Posterior vena cava (tissue), 2 donors: ENCODE measurements at places on chromosomes 7 and 10. TPM values are rescaled to one million over a fixed set of nuclear protein-coding genes. Genes with fewer than 3 reads are reported as not detected.

RADIL gene
- total RNA-seq = 5.0 TPM

RAB11FIP2 gene
- total RNA-seq = 33.4 TPM

CNTNAP2 gene
- total RNA-seq = not detected

GALNT17 gene
- 22.0 TPM for total RNA-seq

CCM2 gene
- total RNA-seq = 36.9 TPM

SLC35G1 gene
- 3.1 TPM for total RNA-seq

NODAL gene
- not detected for total RNA-seq

CPN1 gene
- total RNA-seq = not detected

SLC29A3 gene
- 6.2 TPM for total RNA-seq

CFTR gene
- not detected for total RNA-seq

CRYGN gene
- 1.1 TPM for total RNA-seq

ADK gene
- 21.5 TPM for total RNA-seq

DYNC1I1 gene
- 15.8 TPM for total RNA-seq

ADO gene
- total RNA-seq = 16.4 TPM

SPAM1 gene
- not detected for total RNA-seq

WASL gene
- 38.1 TPM for total RNA-seq

NUTM2B gene
- not detected for total RNA-seq

AKR1D1 gene
- not detected for total RNA-seq

BTBD16 gene
- not detected for total RNA-seq

LIPK gene
- not detected for total RNA-seq

PIP4K2A gene
- 77.6 TPM for total RNA-seq

PRSS2 gene
- total RNA-seq = 1.9 TPM

SPDYE2B gene
- total RNA-seq = not detected

LIPA gene
- 52.4 TPM for total RNA-seq

CDNF gene
- 1.8 TPM for total RNA-seq

ABLIM1 gene
- total RNA-seq = 123 TPM

NFE2L3 gene
- 1.8 TPM for total RNA-seq

RSPH10B gene
- not detected for total RNA-seq
